ENCODE measurements at places on chromosomes 2 and 18.

DNA sequence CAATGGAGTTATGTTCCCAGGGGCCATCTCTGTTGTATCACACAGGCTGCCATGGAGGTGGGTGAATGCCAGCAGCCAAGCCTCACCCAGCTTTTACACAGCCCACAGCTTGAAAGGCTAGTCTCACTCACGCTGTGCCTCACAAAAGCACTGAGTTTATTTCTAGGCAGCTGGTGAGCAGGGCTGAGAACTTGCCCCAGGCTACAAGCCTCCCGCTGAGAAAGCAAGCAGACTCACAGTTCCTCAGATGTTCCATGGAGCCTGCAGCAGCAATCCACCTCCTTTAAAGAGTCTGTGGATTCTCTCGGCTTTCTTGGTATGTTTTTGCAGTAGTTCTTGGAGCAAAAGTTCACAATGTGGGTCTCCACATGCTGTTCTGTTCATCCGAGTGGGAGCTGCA is 40.9 kb upstream of the ALKAL2 start:
- no peak for DNase-seq

GRCh38 chr2:235320326-235320725 is 173.5 kb upstream of the AGAP1 start:
- no peak for DNase-seq

GRCh38 chr2:233129351-233129978 is 69.3 kb downstream of the INPP5D start:
- no peak for DNase-seq

- DNase-seq = peak; percentile 37
These were observed 26.6 kb upstream of the NOTO start for GRCh38 chr2:73175663-73176204.

DNA sequence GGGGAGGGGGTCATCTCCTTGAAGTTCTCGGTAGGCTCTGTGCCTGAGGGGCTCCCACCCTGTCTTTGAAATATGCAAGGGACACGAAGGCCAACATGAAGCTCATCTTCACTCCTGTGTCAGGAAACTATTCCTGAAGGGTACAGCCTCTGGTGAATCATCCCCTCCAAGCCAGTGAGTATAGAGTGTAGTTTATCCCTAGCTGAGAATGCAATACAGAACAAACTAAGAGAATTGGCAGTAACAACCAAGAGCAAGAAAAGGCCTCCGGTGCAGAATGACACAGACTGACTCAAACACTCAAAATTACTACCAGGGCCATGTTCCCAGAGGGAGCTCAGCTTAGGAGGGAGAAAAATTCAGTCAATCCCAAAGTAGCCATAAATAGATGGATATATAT is 413.3 kb downstream of the BCL11A start:
- DNase-seq = no peak

- DNase-seq = peak; percentile 88
These were observed at the start of gene TGOLN2 for GRCh38 chr2:85327822-85328617. TSS of gene TGOLN2 (minus strand) at chr2:85327989. CDS start at chr2:85327962, 27 bp downstream.

DNA sequence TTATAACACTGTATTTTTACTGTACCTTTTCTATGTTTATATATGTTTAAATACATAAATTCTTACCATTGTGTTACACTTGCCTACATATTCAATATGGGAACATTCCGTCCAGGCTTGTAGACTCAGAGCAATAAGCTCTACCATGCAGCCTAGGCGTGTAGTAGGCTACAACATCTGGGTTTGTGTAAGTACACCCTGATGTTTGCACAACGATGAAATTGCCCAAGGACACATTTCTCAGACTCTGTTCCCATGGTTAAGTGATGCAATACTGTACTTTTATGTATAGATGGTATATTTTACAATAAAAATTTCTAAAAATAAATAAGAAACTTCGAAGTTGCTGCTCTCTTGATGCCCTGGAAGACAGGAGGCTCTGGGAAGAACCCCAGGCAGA is 38.4 kb downstream of the YPEL5 start:
- no peak for DNase-seq

- DNase-seq = no peak
These were observed 432.4 kb upstream of the MYT1L start for GRCh38 chr2:2763351-2764000.

- no peak for DNase-seq
These were observed 89.0 kb upstream of the PPP1CB start for GRCh38 chr2:28662468-28663181.

DNA sequence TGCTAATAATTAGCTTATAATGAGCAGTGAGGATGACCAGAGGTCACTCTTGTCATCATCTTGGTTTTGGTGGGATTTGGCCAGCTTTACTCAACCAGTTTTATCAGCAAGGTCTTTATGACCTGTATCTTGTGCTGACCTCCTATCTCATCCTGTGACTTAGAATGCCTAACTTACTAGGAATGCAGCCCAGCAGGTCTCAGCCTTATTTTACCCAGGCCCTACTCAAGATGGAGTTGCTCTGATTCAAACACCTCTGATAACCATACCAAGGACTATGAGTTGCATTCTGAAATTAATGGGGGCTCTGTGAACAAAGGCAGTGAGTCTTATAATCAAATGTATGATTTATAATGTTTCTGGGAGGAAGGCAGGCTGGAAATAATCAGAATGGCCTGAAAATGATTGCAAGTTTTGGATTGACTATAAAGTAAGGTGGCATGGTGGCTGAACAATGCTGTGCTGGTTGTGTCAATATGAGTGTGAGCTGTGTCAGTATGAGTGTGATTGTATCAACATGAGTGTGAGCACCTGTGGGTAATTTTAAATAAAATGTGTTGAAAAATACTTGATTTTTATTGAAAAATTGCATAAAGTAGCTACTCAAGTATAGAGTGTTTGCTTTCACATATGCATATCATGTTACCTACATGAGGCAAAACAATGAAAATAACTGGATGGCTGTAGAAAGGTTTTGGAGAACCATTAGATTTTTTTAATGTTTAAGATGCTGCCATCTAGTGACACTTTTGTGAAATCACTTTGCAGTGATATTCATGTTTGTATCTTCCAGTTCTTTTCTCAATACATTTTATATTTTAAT is 103.0 kb downstream of the KYNU start:
- no peak for DNase-seq

DNA sequence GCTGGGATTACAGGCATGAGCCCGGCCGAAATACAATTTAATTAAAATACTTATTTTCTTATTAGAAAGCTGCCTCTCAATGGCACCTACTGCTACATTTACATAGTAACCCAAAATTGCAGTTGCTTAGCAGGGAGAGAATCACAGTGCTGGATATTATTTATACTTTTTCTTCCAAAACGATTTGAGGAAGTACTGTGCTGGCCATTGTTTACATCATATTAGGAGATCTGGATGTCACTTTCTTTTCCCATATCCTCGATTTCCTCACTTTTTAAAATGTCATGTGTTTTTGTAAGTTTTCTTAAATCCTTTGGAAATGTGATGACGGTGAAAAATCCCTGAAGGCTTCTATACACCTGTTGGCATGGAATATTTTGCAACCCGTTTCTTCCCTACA is 3.4 kb upstream of the SP3 start:
- no peak for DNase-seq

DNA sequence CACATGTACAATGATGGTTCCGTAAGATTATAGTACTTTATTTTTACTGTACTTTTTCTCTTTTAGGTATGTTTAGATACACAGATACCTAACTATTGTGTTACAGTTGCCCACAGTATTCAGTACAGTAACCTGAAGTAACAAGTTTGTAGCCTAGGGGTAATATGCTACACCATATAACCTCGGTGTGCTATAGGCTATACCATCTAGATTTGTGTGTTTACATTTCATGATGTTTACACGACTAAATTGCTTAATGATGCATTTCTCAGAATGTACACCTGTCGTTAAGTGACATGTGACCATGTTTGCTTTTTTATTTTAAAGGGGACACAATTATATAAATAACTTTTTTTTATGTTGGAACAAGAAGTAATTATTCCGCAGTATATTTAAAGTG is 34.5 kb downstream of the PIK3C3 start:
- DNase-seq = no peak

- DNase-seq = no peak
These were observed 193.7 kb downstream of the INO80D start for GRCh38 chr2:205892251-205892655.

DNA sequence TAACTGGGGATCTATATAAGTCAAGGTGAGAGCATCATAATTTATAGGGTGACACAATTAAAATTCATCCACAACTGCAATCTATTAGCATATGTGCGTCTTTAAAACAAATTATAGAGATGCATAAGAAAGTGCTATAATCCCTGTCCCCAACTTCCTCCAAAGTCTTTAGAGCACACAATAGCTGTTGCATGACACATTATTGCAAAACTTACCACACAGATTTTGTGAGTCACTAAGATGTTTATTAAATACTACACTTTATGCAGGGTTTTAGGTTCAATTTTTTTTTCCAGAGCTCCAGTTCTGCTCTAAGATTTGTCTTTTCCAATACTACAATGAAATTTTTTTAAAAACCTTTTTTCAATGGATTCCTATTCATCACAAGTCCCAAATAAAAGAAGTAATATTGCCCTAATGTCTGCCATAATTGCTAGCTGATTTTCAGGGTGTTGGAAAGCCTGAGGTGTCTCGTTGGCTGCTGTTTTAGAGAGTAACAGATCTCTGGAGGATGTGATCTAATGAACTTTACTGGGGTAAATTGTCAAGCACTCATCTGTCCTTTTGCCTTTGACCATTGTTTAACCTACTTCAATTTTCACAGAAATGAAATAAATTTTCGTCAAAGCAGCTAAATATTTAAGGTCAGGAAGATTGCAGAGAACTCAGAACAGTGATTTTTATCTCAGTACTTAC is 250.5 kb upstream of the NETO1 start:
- no peak for DNase-seq

GRCh38 chr18:2222270-2223185 is 348.8 kb downstream of the METTL4 start:
- DNase-seq = no peak

GRCh38 chr2:113812204-113812603 is 55.8 kb upstream of the SLC35F5 start:
- no peak for DNase-seq

- DNase-seq = no peak
These were observed 16.6 kb downstream of the SERTAD2 start for GRCh38 chr2:64637000-64637635.

DNA sequence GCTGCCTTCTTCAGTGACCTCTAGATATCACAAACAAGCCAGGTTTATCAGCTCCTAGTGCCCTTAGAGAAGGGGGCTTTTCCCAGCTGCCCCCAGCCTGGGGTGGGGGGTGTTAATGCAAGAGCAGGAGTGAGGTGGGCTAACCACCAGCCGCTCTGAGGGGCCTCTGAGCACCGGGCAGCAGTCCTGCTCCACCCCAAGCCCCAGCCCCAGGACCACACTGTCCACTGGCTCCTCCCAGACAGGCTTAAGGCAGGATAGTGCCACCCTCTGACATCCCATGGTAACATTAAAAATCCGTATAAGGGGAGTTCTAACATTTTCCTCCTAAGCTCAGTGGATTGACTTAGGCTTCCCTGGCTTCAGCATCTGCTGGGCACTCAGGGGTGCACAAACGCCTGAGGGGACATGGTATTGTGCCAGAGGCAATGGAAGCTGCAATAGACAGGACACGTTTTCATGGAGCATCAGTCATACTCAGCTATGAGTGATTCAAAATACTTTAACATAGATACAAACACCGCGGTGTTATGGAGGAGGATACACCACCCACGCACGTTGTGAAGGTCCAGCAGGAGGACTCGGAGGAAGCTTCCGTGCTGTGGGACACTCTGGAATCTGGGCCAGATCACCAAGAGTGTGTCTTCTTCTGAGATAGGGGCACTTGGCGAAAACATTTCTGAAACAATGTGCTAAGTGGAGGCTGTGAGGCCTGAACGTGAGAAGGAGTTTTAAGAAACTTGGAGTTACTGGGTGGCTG is 112.7 kb upstream of the EPC2 start:
- DNase-seq = no peak

- DNase-seq = no peak
These were observed 38.6 kb upstream of the SH3BP4 start for GRCh38 chr2:234913208-234913626.

- no peak for DNase-seq
These were observed 5.3 kb downstream of the KLF11 start for GRCh38 chr2:10048501-10049171.

GRCh38 chr18:35694808-35695207 is 113.3 kb downstream of the GALNT1 start:
- DNase-seq = no peak

DNA sequence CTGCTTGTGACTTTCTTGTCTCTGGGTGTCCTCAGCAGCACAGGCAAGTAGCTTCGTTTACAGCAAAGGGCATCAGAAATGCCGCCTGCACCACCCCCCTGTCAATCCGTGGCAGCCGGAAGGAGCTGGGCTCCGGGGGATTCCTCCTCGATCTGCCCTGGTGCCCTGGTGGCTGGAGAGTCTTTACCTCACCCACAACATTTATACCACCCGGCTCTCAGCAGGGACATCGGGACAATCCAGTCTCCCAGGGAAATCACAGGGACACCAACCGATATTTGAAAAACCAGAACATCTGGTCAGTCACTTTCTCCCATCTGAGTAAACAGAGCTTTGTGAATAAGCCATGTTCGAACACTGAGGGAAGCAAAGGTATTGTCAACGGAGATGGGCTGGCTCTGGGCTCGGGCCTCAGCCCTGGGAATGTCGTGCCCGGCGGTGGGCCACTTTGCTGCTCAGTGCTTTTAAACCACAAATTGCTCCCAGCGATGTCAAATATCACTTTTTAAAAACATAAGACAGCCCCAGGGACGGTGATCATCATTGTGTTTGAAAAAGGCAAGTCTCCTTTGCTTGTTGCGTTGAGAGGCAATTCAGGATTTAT is 210.0 kb upstream of the SALL3 start:
- DNase-seq = no peak

DNA sequence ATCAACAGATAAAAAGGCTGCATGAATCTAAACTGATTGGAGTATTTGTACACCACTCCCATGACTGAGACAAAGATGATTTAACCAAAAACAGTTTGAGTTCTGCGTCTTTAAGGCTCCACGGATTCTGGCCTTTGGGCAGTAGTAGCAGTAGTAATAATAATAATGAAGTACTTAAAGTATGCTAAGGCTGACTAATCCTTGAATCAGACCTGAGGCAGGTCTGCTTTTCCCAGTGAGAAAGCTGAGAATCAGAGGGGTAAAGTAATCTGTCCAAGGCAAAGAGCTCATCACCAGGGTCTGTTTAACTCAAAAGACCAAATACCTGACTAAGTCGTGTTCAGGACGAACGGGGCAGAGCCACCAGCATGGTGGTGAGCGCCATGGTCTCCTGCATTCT is 61.4 kb downstream of the ID2 start:
- DNase-seq = no peak
